Kidney capillary endothelial cell (primary cell): ENCODE measurements at places on chromosomes 6 and 20.

GRCh38 chr6:157830354-157831017 is 7.4 kb downstream of the SNX9 start:
- DNase-seq, result no peak

- DNase-seq, result no peak
These were observed 38.2 kb upstream of the IER3 start for GRCh38 chr6:30782425-30783014.

DNA sequence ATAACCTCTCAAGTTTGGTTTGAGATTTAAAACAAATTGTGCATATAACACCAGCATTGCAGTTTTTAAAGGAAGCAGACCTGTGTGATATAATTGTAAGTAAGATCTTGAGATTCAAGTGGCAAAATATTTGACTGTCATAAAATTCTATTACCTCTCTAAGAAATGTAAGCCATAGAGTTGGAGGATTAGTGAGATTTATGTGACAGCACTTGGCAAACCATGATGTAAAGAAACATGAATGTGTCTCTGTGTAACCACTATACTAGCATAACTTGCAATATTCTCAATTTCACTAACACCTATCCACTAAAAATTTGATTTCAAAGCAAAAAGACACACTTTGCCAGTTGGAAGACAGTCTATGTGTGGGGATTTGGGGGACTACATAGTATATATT is 190.2 kb upstream of the SSTR4 start:
- DNase-seq, result no peak

DNA sequence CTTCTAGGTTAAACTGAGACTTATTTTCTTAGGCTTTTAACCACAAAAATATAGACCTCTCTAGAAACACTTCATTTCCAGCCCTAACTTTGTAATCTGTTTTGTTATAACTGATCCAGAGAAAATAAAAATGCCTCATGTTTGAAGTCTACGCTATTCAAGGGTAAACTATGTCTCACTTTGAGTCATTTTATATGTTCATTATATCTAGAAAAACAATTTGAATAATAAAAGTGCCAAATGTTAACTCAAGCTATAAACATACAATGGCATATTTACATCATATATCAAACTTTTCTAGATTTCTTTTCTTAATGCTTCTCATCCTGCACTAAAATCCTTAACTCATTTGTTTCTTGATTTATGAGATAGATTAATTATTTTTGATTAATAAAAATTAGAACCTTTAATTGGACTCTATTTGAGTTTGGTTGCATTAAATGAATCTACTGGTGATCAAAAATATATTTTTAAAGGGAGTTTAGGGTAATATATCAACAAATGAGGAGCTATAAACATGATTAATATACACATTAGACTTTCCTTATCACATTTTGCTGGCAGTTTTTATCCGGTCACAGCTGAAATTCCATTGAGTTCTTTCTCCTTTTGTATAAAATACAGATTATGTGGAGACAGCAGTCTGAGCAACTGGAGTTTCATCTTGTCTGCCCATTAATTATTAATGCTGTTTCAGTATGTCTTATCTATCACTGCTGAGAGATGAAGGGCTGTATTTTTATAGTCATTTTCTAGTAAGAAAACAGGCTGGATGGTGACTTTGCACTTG is 246.5 kb downstream of the TBX18 start:
- no peak for DNase-seq

- DNase-seq, result no peak
These were observed 61.6 kb downstream of the KIAA0319 start for GRCh38 chr6:24584382-24584720.

DNA sequence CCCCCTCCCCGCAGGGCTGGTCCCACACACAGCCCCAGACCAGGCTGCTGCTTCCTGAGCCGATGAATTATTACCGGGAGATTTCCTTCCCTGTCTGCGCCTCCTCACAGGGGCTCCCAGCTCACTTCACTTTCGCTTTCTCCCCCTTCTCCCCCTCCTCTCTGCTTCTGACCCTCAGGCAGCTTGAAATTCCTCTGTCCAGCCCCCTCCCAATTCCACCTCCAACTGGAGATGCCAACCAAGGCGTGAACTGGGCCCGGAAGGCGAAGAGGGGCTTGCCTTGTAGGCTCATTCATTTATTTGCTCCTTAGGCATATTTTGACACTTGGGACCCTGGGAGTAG is 1.7 kb upstream of the TCF15 start:
- DNase-seq, result peak; percentile 12

- DNase-seq, result no peak
These were observed 1162.2 kb upstream of the GJE1 start for GRCh38 chr6:140970485-140970884.
